ENCODE measurements at places on chromosomes 7 and 10.

- no peak for DNase-seq
Observed at GRCh38 chr7:47307311-47307710, 274.6 kb downstream of the TNS3 start.

DNA sequence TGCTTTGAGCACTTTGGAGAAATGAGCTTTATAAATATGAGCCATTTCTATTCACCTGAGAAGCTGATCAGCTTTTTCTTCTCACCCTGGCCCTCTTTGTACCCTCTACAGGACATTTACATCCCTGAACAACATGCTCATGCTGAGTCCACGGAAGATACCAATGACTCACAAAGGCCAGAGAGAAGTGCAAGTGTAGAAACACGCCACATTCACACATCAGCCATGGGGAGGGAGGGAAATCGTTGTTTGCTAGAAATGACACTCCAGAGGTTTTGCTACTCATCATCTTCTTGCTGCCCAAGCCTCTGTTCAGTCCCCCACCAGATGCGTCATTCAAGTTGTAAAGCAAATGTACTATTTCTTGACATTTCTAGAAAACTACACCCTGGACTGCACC is 2.8 kb upstream of the UCN3 start:
- DNase-seq = no peak

DNA sequence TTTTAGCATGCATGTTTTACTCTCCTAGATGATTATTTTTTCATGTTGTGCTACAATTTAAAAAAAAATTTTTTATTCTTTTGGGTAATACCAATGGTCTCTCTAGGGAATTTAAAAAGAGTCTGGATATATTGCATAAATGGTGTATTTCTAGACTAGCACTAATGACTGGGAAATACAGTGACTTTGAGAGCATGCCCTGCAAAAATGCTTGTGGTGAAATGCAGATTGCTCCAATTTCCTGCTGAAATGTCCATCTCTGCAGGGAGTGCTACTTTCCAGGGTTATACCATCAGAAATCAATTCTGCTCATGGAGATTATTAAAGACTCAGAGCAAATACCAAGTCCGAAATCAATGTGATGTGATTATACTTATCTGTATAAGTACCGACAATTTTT is 186.1 kb downstream of the PRKG1 start:
- no peak for DNase-seq

DNA sequence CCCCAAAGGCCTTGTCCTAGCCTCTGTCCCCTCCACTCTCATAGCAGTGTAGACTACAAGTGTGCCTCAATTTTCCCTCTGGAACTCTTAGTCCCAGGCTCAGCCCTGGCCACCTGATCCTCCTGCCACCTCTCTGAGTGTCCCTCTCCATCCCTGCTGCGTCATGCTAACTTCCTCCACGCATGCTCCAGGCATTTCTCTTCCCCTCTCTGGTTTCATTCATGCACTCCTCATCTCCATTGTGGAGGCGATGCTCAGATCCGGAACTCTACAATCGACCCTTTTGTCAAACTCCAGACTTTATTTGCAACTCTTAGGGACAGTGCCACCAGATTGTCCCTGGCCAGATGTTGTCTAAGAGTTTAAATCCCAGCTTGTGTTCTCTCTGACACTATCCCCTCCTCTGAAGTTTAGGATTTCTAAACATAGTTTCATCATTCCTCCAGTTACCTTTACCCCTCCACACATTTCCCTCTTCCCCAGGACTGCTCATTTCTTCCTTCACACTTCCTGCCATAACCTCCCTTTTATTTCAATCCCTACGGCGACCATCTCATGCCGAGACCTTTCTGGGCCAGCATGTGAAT is 492.6 kb downstream of the PLXNA4 start:
- DNase-seq = no peak

GRCh38 chr7:128167042-128167701 is 73.9 kb upstream of the LEP start:
- no peak for DNase-seq

DNA sequence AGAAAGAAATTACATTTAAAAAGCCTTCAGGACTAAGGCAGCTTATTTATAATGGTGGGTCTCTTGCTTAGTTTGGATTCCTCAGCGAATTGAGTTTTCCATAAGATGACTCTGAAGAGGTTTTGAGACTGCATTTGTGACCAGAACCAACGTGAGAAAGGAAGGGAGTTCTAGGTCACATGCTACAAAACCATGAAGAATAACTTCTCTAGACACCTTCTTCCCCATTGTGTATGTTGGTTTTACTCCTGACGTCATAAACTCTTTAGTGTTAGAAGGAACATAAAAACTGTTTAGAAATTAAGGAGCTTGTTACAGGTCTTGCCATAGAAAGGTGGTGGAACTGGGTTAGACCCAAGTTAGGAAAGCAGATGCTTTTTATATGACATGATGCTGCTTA is 11.1 kb downstream of the PTPN12 start:
- DNase-seq = no peak

GRCh38 chr10:17847585-17848296 is 38.6 kb downstream of the MRC1 start:
- DNase-seq = no peak

DNA sequence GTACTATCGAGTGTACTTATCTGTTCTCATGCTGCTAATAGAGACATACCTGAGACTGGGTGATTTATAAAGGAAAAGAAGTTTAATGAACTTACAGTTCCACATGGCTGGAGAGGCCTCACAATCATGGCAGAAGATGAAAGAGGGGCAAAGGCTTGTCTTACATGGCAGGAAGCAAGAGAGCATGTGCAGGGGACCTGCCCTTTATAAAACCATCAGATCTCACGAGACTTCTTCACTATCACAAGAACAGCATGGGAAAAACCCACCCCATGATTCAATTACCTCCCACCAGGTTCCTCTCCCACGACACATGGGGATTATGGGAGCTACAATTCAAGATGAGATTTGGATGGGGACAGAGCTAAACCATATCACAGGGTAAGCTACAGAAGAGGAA is 4.5 kb downstream of the NDUFA5 start:
- no peak for DNase-seq

DNA sequence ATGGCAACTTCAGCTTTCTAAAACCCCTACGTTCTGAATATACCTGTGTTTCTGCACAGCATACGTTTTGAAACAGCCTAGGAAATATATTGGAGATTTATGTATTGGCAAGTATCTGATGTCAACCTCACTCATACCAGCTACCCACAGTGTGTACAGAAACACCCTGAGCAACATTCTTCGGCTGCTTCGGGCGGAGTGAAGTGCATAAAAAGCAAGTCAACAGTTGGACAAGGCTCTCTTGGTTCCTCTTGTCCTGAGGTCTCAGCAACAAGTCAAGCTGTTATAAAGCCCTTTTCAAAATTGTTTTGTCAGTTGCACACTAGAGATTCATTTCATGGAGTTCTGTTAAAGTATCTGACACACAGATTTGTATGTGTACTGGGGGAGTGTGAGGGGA is 40.0 kb upstream of the PAPSS2 start:
- DNase-seq = no peak
